ENCODE measurements at places on chromosomes 2 and 18.

DNA sequence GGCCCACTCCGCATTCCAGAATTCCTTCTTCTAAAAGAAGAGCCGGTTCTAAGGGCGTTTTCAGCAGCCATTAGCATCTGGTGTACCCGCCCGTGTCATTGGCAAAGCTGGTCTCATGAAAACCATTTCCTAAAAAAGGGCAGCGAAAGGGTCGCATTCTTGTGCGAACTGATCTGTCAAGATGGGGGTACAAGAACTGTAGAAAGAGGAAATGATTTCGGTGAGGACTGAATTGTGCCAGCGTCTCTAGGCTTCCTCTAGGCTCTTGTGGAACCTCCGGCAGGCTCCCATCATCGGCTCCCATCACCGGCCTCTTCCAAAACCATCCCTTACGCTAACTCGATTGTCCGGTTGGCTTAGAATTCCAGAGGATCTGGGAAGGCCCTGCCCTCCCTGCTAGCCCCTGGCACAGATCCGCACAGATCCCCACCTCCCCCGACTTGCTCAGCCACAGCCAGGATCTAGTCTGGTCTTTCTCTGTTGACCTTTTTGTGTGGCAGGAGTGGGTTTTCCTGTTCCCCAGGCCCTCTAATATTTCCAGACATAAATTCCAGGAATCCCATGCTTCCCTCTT, 1.3 kb downstream of the RAB31 start:
- peak; percentile 46 for DNase-seq

- no peak for DNase-seq
Observed at GRCh38 chr2:155379494-155379893, 681.0 kb downstream of the KCNJ3 start.

DNA sequence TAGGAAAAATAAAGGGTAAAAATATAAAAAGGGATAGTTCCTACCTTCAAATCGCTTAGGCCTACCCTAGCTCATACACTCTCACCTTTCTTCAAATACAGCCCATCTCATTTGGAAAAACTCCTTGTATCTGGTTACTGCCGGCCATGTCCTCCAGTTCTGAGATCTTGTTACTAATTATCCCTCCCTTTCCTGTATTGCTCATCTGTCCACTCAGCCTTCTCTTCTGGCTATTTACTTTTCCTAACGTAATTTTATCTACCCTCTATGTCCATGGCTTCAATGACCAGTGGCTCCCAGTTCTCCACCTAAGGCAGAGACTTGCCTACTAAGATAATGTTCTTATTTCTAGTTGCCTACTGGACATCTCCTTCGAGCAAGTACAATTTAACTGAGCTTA, 342.9 kb upstream of the ACVR2A start:
- no peak for DNase-seq

GRCh38 chr2:226063704-226064440, 664.4 kb downstream of the NYAP2 start:
- DNase-seq = no peak

Measured in ovary (tissue), 10 donors.